Suppressor macrophage (primary cell): ENCODE measurements at places on chromosomes 2 and 18.

DNA sequence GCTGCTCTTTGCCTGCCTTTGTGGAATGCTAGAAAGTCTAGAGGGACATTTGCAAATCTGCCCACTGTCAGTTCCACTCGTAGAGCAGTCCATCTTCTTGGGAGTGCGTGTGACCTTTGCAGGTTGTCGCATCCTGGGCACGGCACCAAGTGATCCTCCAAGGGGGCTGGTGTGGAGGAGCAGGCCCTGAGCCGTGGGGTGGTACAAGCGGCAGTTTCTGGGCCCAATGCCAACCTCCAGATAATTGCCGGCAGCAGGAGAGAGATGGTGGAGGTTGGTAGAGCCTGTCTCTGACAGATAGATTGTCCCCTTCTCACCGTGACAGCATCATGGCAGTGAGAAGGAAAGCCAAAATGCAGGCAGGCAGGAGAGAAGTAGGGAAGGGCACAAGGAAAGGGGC, 150.7 kb upstream of the SLC14A2 start:
- no peak for DNase-seq

GRCh38 chr18:32478807-32479206, 8.1 kb upstream of the GAREM1 start:
- no peak for DNase-seq

DNA sequence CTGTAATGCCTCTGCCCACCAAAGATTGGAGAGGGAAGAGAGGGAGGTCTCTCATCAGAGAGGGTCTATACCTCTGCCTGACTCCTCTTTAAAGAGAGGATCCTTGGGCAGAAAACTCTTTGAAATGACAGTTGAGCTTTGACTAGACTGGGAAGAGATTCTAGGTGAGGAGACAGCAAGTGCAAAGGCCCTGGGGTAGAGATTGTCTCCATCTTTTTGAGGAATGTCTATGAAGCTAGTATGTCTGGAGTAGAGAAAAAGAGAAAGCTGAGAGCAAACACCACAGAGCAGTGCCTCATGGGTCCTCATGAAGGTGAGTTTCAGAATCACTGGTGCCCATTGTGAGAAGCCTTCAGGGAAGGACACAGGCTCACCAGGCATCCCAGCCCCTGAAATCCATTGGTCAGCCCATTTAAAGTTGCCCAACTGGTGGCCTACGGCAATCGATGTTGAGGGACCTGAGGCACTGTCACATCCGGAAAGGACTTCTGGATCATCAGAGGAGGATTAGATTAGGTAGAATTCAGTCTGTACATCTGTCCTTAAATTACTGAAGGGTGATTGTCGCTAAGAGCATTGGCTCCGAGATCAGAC, 31.5 kb downstream of the LBH start:
- no peak for DNase-seq

- no peak for DNase-seq
These were observed 707.1 kb upstream of the ACVR2A start for GRCh38 chr2:147137711-147138110.

- DNase-seq = no peak
These were observed 27.8 kb downstream of the ZNF532 start for GRCh38 chr18:58892488-58892887.

- no peak for DNase-seq
These were observed 405.2 kb downstream of the ZEB2 start for GRCh38 chr2:144114760-144115159.

GRCh38 chr2:176554101-176555048, 285.1 kb downstream of the MTX2 start:
- peak; percentile 65 for DNase-seq

DNA sequence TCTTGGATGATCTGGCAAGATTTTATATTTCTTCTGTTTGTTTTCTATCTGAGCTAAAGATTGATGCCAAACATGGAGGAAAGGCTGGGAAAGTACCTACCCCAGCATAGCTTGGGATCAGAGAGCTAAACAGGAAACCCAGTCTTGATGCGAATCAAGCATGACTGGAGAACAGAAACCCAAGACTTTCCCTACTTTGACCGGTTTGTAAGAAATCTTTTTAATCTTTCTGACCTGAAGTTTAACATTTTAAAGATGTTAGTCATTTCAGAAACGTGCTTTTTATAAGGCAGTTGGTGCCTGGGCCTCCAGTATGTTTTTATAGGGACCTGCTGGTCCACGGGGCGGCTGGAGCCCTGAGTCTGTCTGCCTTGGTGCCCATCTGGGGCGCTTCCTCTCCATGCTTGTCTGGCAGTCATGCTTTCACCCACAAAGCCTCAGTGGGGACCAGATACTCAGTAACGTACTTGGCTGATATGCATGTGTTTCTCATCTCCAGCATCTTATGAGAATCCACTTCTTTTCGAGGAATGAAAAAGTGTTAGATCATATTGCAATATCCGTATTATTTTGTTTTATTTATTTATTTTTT, 266.5 kb downstream of the PTGR3 start:
- no peak for DNase-seq

DNA sequence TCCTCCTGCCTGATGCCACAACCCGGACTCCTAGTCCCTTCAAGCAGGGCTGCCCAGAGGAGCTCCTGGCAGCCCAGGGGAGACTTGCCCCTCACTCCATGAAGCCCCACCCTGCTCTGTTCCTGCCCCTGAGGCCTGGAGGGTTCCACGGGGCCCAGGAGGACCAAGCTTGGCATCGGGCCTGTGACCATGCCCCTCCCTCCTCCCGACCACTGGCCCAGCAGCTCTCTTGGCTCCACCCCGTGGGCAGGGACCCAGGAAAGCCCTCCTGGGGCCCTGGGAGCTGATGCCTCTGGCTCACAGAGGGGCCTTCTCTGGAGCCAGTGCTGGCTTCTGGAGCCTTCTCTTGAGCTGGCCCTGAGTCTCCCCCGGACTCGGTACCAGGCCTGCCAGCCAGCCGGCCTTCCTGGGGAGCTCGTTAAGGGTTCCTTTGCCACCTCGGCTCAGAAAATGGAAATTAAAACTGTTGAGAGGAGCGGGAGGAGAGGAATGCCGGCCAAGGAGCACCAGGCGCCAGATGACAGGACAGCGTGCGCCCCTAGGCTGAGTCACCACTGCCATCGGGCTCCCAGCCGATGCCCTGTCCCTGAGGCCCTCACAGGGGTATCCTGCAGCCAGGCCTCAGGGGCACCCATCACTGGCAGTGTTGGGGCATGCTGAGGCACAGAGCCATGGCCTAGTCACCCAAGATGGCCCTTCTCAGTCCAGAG, 40.6 kb upstream of the SNED1 start:
- DNase-seq = no peak

GRCh38 chr2:8158711-8159110, 523.1 kb upstream of the ID2 start:
- no peak for DNase-seq

- no peak for DNase-seq
These were observed 577 bp downstream of the ERCC3 start for GRCh38 chr2:127293386-127293747.

- DNase-seq = no peak
These were observed 214.4 kb downstream of the GLI2 start for GRCh38 chr2:120949957-120950590.

DNA sequence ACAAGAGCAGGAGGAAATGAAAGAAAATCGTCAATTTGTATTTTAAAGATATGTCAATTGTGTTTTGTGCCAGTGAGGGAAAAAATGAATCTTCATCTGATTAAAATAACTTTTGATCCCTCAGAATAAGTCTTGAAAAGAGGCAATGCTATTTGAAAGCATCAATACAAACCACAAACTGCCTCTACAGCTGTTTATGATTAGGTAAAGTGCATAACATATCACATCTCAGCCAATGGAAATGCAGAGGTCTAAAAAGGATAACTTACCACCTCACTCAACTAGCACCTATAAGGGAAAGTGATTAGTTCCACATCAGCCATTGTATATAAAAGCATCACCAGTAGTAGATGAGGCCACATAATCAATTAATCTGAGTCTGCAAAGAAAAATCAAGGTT, 492.2 kb upstream of the CDH2 start:
- no peak for DNase-seq

GRCh38 chr18:68694316-68694715, 20.6 kb downstream of the TMX3 start:
- DNase-seq = no peak

GRCh38 chr18:35888329-35888728, 84.2 kb upstream of the RMP24 start:
- no peak for DNase-seq

GRCh38 chr2:9768388-9768787, 74.9 kb upstream of the TAF1B start:
- DNase-seq = no peak

DNA sequence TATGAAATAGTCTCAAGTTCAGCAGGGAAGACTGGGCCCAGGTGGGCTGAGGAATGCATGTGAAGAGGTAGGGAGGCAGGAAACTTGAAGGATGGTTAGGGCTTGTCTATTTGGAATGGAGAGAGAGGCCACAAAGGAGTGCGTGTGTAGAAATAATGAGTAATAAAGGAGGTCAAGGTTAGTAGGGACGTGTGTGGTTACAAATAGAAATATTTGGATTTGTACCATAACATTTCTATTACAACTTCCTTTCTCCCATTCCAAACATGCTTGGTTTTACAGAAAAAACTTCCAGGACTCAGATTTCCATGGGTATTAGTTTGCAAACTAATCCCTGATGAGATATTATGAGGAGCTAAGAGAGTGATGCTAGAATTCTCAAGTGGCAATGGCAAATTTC, 280.6 kb downstream of the NCKAP5 start:
- no peak for DNase-seq

DNA sequence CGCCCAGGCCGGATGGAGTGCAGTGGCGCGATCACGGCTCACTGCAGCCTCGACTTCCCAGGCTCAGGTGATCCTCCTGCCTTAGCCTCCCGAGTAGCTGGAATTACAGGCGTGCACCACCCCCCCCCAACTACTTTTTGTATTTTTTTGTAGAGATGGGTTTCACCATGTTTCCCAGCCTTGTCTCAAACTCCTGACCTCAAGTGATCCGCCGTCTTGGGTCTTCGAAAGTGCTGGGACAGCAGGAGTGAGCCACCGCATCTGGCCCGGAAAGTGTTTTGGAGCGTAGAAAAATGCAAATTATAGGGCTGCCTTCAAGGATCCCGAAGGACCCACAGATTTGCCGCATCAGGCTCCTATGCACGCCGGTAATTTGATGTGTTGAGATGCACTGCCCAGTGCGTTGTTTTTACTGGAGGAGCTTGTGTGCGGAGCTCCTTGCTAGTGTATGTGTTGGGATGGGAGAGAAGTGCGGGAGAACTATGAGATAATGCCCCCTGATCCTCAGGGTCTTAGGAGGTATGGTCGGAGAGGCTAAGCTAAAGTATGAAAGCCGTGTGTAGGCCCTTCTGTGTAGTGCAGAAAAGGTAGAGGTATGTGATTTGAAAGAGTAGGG, 1.2 kb upstream of the CLASP1 start:
- peak; percentile 31 for DNase-seq

GRCh38 chr2:131156452-131157149, 51.5 kb downstream of the PLEKHB2 start:
- DNase-seq = no peak

DNA sequence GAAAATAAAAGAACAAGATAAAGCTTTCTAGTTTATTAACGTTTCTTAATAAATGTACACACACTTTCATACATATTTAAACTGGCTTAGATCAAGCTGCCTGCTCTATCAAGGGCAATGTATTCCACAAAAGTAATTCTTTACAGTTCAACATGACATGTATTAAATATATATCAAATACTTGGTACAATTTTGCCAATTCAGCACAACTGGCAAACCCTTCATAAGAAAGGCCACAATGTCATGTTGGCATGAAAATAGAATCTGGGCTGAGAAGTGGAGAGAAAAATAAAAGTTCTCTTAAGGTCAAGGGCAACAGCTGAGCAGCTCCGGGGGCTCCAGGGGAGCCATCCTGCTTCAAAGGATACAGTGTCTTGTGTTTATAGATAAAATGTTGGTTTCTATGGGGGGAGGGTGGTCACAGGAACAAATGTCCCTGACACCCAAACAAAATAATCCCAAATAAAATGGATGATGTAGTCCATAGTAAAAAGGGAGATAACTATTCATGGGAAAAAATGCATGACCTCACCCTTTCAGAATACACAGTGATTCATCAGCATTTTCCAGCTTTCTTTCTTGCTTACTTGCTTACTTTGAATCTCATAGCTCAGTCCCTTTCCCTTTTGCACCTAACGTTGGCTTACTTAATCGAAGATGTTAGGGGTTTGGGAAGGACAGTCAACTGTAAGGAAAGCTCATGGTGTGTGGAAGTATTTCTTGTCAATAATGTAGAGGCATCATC, 494.9 kb downstream of the NYAP2 start:
- DNase-seq = no peak

GRCh38 chr2:238567067-238567855, 140.5 kb downstream of the ASB1 start:
- no peak for DNase-seq

DNA sequence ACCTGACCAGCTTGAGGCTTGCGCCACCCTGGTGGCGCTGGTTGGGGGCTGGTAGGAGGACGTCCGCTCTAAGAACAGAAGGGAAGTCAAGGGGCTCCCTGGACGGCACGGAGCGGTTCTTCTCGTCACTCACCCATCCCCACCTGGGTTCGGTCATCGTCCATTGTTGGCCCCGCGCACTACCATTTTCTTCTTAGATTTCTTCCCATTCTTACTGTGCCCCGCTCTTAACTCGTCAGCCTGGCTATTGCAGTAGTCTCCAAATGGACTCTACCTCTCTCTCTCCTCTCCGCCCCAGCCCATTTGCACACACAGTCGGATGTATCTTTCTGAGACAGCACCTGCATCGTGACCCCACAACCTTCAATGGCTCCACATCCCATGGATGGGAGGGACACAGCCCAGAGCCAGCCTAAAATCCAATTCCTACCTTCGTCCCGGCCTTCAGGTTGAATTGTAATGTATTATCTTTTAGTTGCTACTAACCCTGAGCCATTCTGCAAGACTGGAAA, 814 bp upstream of the RAB1A start:
- DNase-seq = no peak

GRCh38 chr18:6722690-6723089, 6.8 kb upstream of the ARHGAP28 start:
- no peak for DNase-seq

- DNase-seq = peak; percentile 91
These were observed 3.3 kb upstream of the SPRED2 start for GRCh38 chr2:65435625-65436168.

DNA sequence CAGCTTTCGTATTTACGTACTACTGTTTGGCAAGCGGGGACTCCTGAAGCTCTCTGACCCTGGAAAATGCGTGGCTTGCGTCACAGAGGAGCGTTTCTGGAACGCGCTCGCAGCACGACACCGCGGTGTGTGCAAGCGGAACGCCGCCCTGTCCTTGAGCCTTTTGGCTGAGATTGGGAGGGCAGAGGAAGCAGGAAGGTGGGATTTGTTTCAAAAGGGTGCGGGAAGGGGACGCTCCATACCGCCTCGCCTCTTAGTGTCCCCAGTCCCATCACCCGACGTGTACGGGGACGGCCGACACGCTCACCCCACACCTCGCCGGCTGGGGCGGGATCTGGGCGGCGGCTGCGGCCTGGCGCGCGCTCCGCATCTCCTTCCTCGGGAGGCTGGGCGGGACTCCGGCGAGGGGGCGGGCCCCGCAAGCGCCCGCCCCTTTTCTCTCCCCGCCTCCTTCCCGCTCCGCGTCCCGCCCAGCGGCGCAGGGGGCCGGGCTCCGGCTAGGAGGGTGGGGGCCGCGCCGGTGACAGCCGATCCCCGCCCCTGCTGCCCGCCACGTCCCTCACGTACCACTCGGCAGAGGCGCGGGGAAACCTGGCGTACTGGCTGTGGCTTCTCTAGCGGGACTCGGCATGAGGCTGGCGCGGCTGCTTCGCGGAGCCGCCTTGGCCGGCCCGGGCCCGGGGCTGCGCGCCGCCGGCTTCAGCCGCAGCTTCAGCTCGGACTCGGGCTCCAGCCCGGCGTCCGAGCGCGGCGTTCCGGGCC, at the start of gene PDK1:
Gene PDK1 (plus strand): TSS at position 569 of the 762 bp plus-strand sequence. CDS start 61 bp downstream, at position 630.
- DNase-seq = peak; percentile 94
